ENCODE measurements at places on chromosomes 1 and 21.

- peaks cover 25% of the 10 kb centered on the region for H3K4me1 ChIP-seq
- H3K4me3 ChIP-seq, result no peak overlapping the region
- no peak overlapping the region for H3K27ac ChIP-seq
- H3K36me3 ChIP-seq, result peaks cover 4% of the 10 kb centered on the region
- no peaks in the 10 kb centered on the region for H3K27me3 ChIP-seq
Observed at GRCh38 chr1:201139306-201139705, 12.3 kb upstream of the ASCL5 start.

DNA sequence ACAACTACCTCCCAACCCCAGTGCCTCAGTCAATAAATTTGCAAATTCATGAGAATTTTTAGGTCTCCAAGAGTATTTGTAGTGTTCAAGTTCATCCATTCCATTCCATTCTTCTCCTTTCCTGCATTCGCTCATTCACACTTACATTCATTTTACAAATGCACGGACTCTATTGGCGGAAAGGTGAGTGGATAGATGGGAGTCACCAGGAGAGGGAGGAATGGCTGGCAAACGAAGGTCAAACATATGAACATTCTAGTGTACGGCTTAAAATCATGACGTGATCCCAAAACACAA is 2.5 kb downstream of the LORICRIN start:
- peaks cover 7% of the 10 kb centered on the region for H3K4me1 ChIP-seq
- no peaks in the 10 kb centered on the region for H3K27me3 ChIP-seq
- H3K27ac ChIP-seq, result no peak overlapping the region
- DNase-seq, result no peak
- H3K4me3 ChIP-seq, result peak overlapping the region; percentile 34

DNA sequence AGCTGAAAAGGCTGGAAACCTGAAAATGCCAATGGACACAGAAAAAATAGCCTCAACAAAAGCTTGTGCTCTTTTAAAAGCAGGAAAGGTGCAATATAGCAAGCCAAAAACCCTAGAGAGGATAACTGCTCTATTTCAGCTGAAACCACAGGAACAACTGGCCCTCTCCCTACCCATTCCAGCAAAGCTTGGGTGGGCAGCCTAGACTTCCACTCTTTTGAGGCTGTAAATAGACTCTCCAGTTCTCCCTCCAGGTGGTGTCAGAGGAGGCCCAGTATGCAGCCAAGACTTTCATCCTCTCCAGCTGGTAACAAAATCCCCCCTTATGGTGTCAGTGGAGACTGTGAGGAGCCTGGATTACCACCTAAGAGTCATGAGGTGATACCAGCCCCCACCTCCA is 206.9 kb upstream of the PLD5 start:
- H3K27ac ChIP-seq, result no peak overlapping the region
- H3K4me1 ChIP-seq, result no peaks in the 10 kb centered on the region
- H3K36me3 ChIP-seq, result no peaks in the 10 kb centered on the region
- no peak for DNase-seq

DNA sequence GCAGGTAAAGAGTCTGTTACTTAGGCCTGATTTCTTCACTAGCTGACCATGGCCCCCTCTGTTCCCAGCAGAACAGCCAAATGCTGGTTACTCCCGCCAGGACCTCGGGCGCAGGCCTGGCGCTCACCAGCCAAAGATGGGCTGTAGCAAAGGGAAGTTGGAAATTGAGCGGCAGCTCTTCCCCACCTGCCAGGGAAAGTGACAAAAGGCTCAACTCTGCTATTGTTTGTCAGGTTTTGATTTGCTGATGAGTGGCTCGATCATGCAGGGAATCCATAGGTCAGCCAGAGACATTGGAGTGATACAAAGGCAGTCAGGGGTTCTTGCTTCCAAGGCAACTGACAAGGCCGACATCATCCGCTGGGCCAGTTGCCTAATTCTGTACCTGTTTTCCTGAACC is 120.1 kb downstream of the ASTN1 start:
- no peaks in the 10 kb centered on the region for H3K27me3 ChIP-seq
- H3K4me1 ChIP-seq, result no peaks in the 10 kb centered on the region
- H3K4me3 ChIP-seq, result no peak overlapping the region
- no peak for DNase-seq
- H3K36me3 ChIP-seq, result no peaks in the 10 kb centered on the region
- H3K27ac ChIP-seq, result no peak overlapping the region

GRCh38 chr1:234925440-234926263 is 203.0 kb downstream of the TOMM20 start:
- DNase-seq, result no peak
- H3K36me3 ChIP-seq, result no peaks in the 10 kb centered on the region
- H3K27ac ChIP-seq, result peak overlapping the region; percentile 78
- H3K4me3 ChIP-seq, result no peak overlapping the region

GRCh38 chr1:86197206-86197855 is 40.8 kb upstream of the COL24A1 start:
- no peak overlapping the region for H3K4me3 ChIP-seq
- no peaks in the 10 kb centered on the region for H3K4me1 ChIP-seq
- DNase-seq, result no peak

- no peaks in the 10 kb centered on the region for H3K36me3 ChIP-seq
- peak overlapping the region; percentile 75 for H3K4me3 ChIP-seq
- H3K27me3 ChIP-seq, result no peaks in the 10 kb centered on the region
- no peak for DNase-seq
Observed at GRCh38 chr1:17052641-17053040, 1.2 kb downstream of the SDHB start.

GRCh38 chr21:17709266-17709611 is 96.5 kb upstream of the BTG3 start:
- H3K4me3 ChIP-seq, result no peak overlapping the region
- H3K27me3 ChIP-seq, result no peaks in the 10 kb centered on the region
- H3K27ac ChIP-seq, result no peak overlapping the region
- peaks cover 28% of the 10 kb centered on the region for H3K4me1 ChIP-seq
- no peaks in the 10 kb centered on the region for H3K36me3 ChIP-seq

GRCh38 chr1:172140072-172140471 is 280.4 kb upstream of the C1orf105 start:
- H3K4me1 ChIP-seq, result peaks cover 4% of the 10 kb centered on the region
- peak overlapping the region; percentile 87 for H3K27ac ChIP-seq
- H3K27me3 ChIP-seq, result no peaks in the 10 kb centered on the region
- no peak for DNase-seq
- H3K36me3 ChIP-seq, result no peaks in the 10 kb centered on the region
- H3K4me3 ChIP-seq, result no peak overlapping the region

DNA sequence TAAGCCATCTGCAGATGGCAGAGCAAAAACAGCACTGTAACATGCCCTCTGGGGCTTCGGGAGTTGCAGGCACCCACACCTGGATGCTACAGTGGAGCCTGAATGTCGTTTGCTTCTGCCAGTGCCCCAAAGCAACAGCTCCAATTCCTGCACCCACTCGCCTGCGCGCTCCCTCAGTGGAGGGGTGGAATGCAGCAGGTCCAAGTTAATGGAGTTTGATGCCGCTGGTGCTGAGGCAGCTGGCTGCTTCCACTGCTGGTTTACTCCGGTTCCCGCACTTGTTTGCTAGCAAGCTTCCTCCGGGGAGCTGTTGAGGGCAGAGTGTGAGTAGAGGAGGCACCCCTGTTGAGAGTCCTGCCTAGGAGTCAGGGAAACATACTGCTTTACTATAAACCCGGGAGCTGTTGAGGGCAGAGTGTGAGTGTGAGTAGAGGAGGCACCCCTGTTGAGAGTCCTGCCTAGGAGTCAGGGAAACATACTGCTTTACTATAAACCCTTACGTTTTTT is 584.0 kb upstream of the TMPRSS15 start:
- no peaks in the 10 kb centered on the region for H3K4me1 ChIP-seq
- no peak overlapping the region for H3K27ac ChIP-seq
- no peaks in the 10 kb centered on the region for H3K27me3 ChIP-seq
- no peak for DNase-seq

DNA sequence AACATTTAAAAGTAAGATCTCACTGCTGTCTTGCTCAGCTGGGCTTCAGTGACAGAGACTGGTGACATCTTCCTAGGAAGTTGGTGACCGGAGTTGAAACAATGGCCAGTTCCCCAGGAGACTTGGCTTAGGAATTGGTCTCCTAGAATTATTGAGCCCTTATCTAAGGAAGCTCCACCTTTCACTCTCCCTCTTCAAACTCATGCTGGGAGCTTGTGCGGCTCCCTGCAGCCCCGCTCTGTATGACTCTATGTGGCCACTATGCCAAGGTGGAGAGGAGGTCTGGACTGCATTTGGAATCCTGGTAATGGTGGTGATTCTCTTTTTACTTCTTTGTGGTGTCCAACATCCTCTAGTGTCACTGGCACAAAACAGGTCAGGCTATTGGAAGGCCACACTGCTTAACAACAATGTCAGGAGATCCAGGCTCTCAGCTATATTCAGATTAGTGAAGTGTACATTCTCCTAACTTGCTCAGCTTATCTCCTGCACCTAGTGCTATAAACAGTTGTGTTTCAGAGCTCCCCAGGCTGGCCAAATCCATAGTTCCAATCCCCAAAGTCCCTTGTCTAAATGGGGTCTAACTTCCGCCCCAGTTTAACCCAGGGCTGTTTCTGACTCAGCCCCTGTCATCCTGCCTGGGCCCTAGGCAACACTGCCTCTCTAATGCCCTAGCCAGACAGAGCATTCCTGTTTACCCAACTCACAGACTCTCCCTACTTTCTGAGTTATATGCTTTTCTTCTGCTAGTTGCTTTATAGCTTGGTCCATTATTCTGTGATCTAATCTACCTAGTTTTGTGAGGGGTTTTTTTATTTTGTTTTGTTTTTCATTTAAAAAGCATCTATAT is 18.3 kb downstream of the ATP2B4 start:
- H3K36me3 ChIP-seq, result peaks cover 23% of the 10 kb centered on the region
- H3K27ac ChIP-seq, result peak overlapping the region; percentile 77
- peaks cover 70% of the 10 kb centered on the region for H3K4me1 ChIP-seq
- no peak for DNase-seq

DNA sequence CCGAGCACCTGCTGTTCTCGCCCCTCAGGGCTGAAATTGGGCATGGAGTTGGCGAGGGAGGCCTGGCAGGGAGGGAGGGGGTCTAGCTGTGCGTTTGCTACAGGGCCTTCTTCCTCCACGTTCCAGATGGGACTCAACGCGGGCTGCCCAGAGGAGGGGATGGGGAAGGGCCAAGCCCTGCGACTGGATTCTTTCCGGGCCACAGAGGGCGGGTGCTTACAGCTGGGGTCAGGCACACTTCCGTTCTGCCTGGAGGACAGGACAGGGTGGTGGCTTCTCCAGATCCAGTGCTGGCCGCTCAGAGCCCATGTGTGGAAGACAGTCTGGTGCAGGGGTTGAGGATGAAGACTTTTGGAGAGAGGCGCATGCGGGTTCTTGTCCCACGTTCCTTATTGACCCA is 90.0 kb downstream of the EDEM3 start:
- peak overlapping the region; percentile 40 for H3K4me3 ChIP-seq
- no peak for DNase-seq
- H3K27me3 ChIP-seq, result no peaks in the 10 kb centered on the region
- peaks cover 14% of the 10 kb centered on the region for H3K4me1 ChIP-seq

GRCh38 chr1:103516283-103516682 is 9.2 kb upstream of the RNPC3 start:
- no peak for DNase-seq
- H3K4me3 ChIP-seq, result no peak overlapping the region
- H3K27ac ChIP-seq, result no peak overlapping the region
- H3K27me3 ChIP-seq, result no peaks in the 10 kb centered on the region
- H3K4me1 ChIP-seq, result no peaks in the 10 kb centered on the region

DNA sequence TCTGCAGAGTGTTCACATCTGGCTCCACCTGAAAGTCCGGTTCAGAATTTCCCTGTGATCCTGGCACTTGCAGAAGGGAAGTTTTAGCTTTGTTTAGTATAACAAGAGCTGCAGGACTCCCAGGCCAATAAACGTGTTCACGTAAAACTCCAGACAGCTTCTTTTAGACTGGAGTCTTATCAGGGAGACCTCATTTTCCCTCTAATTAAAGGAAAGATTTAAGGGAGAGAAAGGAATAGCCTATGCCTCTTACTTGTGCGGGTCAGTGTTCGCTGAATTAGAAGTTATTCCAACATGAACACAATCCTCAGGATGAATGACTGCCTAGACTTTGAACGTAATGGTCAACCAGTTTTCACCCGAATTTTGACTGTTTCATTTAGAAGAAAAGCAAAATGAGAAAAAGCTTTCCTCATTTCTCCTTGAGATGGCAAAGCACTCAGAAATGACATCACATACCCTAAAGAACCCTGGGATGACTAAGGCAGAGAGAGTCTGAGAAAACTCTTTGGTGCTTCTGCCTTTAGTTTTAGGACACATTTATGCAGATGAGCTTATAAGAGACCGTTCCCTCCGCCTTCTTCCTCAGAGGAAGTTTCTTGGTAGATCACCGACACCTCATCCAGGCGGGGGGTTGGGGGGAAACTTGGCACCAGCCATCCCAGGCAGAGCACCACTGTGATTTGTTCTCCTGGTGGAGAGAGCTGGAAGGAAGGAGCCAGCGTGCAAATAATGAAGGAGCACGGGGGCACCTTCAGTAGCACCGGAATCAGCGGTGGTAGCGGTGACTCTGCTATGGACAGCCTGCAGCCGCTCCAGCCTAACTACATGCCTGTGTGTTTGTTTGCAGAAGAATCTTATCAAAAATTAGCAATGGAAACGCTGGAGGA is 202.1 kb upstream of the SGIP1 start:
- peaks cover 9% of the 10 kb centered on the region for H3K4me1 ChIP-seq
- no peak for DNase-seq
- no peaks in the 10 kb centered on the region for H3K27me3 ChIP-seq
- H3K4me3 ChIP-seq, result peak overlapping the region; percentile 61

DNA sequence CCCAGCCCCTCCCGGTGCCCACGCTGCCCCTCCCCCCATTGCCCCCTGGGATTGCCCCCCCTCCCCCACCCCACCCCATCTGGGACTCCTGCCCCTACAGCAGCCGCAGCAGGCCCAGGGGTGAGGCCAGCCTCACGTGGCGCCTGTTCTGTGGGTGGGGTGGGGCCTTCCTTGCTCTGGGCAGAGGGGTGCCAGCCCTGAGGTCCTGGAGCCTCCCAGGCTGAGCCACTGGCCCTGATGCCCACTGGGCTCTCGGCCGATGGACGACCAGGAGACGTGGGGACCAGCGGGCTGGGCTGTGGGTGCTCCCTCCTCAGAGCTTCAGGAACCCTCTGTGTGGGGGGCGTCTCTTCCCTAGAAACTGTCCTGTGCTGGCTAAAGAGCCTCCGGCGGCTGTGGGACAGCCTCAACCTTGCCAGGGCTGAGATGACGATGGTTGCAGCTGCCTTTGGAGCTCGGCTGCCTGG is 5.8 kb upstream of the C1orf159 start:
- H3K27ac ChIP-seq, result no peak overlapping the region
- DNase-seq, result no peak
- H3K36me3 ChIP-seq, result no peaks in the 10 kb centered on the region
- peak overlapping the region; percentile 38 for H3K4me3 ChIP-seq

DNA sequence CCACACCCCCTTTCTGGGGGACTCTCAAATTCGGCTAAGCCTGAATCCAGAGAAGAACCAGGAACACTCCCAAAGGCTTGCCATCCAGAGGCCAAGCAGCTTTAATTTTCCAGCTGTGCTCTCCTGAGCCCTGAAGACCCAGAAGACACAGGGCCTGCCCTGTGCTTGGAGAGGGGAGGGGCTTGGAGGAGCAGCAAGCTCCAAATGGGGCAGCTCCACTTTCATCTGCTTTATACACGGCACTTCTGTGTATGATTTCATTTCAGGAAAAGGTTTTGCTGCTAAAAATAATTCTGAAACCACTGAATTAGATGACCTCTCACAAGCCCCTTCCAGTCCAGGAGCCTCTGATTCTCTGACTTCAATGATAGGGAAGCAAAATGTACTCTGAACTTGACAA is 39.2 kb upstream of the CTTNBP2NL start:
- peaks cover 5% of the 10 kb centered on the region for H3K27me3 ChIP-seq
- no peak overlapping the region for H3K27ac ChIP-seq
- DNase-seq, result no peak

GRCh38 chr1:19374083-19374801 is 62.1 kb downstream of the SLC66A1 start:
- H3K36me3 ChIP-seq, result peaks cover 10% of the 10 kb centered on the region
- peak overlapping the region; percentile 75 for H3K27ac ChIP-seq
- DNase-seq, result no peak

- H3K27ac ChIP-seq, result no peak overlapping the region
- H3K4me3 ChIP-seq, result no peak overlapping the region
- H3K27me3 ChIP-seq, result no peaks in the 10 kb centered on the region
Observed at GRCh38 chr21:31455506-31455905, 111.4 kb upstream of the TIAM1 start.

Data from esophagus squamous epithelium (tissue), 5 donors.